ENCODE measurements at places on chromosomes 6 and 20.

DNA sequence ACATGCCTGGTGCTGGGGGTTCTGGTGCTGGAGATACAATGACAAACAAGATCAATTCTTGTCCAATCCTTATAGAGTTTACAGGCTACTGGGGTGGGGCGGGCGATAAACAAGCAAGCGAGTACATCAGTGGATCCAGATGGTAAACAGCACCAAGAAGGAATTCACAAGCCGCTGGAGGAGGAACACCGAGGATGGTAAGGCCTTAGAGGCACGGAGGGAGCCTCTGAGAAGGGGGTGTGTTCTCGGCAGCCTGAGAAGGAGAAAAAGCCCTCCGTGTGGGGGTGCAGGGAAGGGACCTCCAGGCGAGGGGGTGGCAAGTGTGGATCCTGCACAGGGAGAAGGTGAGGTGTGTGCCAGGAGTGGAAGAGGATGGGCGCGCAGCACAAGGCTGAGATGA is 276.5 kb upstream of the FOXQ1 start:
- no peak for DNase-seq

DNA sequence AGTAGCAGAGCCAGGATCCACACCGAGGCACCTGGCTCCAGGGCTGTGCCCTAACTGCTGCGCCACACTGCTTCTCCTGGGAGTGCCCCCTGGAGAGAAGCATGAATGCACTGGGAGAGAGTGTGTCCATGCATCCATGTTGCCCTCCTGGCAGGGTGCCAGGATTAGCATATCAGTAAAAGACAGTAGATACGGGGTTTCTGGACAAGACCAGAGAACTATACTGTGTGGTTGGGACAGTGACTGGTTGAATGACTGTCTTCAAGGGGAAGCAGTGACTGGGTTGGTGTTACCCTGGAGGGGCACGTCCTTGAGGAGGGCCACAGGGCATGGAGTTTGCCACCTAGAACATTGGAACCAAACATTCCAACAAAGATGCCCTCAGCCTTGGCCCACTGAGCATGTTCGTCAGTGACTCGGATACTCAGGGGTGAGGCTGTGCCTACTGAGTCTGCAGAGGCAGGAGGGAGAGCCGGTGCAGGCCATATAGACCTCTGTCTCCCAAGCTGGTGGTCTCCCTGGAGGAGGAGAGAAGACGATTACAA is 288.8 kb downstream of the CDC5L start:
- DNase-seq, result no peak

- DNase-seq, result no peak
Measured at GRCh38 chr6:149075616-149076354, 241.7 kb upstream of the TAB2 start.

DNA sequence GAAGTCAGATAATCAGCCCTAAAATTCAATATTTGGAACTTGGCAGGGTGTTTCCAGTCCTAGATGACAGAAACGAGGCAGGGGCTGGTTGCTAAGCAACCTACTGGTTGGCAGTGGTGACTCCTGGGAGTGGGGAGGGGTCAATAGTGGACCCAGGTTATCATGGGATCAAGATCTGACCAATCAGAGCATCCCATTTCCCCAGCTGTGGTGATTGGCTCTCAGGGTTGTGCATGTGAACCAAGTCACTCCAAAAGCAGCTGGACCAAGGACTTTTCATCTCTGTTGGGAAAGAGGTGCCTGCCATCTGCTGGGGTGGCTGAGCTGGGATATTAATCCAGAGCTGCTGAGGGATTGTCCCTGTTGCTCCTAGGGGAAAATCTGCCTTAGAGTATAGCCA is 253.4 kb downstream of the PREX1 start:
- DNase-seq, result no peak

DNA sequence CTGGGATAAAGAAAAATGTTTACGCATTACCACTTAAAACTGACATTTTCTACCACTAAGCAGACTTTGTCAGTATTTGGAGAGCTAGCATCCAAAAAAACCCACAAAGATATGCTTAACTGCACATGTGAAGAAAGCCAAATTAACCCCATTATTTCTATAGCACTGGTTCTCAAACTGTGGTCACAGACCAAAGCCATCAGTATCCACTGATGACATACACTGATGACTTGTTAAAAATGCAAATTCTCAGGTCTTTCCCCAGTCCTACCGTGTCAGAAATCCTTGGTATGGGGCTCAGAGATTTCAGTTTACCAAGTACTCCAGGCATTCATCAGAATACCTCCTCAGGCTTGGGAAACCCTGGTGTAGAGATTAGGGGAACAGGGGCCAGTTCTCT is 230.2 kb downstream of the PTPRK start:
- no peak for DNase-seq

GRCh38 chr6:100117680-100118079 is 123.7 kb upstream of the MCHR2 start:
- DNase-seq, result no peak

All from activated CD4-positive, alpha-beta T cell treated with anti-CD3 and anti-CD28 coated beads, Interleukin-2, amount 50 U/mL, for 48 hours (primary cell).